Ascending aorta (tissue), 2 donors: ENCODE measurements at places on chromosomes 3 and 15.

GRCh38 chr15:73899197-73900094 is 26.1 kb downstream of the TBC1D21 start:
- H3K4me1 ChIP-seq, result peaks cover 20% of the 10 kb centered on the region
- H3K27ac ChIP-seq, result peak overlapping the region; percentile 60
- no peaks in the 10 kb centered on the region for H3K27me3 ChIP-seq
- no peak overlapping the region for H3K4me3 ChIP-seq
- DNase-seq, result no peak

DNA sequence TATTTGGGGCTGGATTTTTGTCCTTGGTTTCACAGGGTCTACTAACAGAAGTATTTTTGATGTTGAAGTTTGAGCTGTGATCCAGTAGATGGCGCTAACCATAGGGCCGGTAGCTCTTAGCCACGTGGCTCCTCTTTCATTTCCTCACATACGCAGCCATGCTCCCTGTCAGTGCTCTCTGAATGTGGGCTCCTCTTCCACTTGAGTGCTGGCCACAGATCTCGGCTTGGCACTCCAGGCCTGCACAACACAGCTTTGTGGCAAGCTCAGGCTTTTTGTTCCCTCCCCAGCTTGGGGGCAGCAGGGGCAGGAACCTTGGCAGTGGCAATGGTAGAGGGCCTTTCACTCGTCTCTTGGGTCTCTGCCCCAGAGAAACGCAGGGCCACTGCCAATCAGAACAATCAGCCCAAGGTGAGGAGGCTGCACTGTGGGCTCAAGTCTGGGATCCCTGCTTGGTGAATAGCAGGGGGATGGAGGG is 18.6 kb upstream of the DNAAF4 start:
- no peaks in the 10 kb centered on the region for H3K27me3 ChIP-seq
- H3K4me1 ChIP-seq, result no peaks in the 10 kb centered on the region
- H3K4me3 ChIP-seq, result no peak overlapping the region
- no peak overlapping the region for H3K27ac ChIP-seq

DNA sequence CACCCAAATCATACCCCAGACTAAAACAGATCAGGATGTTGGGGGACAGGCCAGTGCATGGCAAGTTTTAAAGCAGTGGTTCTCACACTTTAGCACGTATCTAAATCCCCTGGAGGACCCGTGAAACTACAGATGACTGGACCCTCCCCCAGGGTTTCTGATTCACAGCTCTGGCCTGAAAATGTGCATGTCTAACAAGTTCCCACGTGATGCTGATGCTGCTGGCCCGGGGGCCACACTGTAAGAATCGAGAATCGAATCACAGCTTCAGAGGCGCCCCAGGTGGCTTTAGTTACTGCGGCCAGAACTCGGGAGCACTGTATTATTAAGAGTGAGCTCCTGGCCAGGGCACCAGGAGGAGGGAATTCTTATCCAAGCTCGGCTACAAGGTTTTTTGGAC is 11.6 kb downstream of the ADAMTS17 start:
- no peaks in the 10 kb centered on the region for H3K27me3 ChIP-seq
- no peak overlapping the region for H3K27ac ChIP-seq
- DNase-seq, result no peak
- no peak overlapping the region for H3K4me3 ChIP-seq
- H3K4me1 ChIP-seq, result no peaks in the 10 kb centered on the region

GRCh38 chr3:66014056-66014455 is 24.7 kb downstream of the MAGI1 start:
- no peak for DNase-seq
- no peaks in the 10 kb centered on the region for H3K27me3 ChIP-seq
- no peaks in the 10 kb centered on the region for H3K36me3 ChIP-seq
- H3K27ac ChIP-seq, result no peak overlapping the region
- peaks cover 5% of the 10 kb centered on the region for H3K4me1 ChIP-seq
- H3K4me3 ChIP-seq, result no peak overlapping the region

GRCh38 chr3:38989917-38990510 is 61.7 kb downstream of the SCN11A start:
- H3K36me3 ChIP-seq, result no peaks in the 10 kb centered on the region
- no peaks in the 10 kb centered on the region for H3K4me1 ChIP-seq
- H3K4me3 ChIP-seq, result no peak overlapping the region
- no peak for DNase-seq
- no peak overlapping the region for H3K27ac ChIP-seq

DNA sequence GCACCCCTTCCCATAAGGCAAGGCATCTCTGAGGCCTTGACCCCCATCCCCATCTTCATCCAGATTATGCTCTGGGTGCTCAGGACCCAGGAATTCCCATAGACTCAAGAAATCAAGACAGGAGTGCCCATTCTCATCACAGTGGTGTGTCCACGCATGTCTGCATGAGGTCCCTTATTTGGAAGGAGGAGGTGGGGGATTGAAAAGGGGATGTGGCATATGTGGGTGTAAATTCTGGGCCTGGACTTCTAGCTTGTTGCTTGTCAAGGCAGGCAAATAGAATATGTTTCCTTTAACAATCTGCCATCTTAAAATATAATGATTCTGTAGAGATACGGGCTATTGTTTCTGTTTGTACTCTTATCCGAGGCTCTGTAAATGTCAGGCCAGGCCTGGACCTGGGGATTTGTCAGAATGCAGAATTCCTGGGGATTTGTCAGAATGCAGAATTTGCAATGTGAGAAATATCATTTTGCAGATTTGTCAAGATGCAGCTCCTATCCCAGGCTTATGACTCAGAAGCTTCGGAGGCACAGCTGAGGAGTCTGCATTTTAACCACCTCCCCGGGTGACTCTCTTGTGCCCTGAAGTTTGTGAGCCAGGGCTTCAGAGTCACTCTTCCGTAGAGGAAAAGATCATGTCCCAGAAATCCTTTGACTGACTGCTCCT is 157.8 kb downstream of the SV2B start:
- no peak overlapping the region for H3K27ac ChIP-seq
- no peaks in the 10 kb centered on the region for H3K4me1 ChIP-seq
- H3K27me3 ChIP-seq, result no peaks in the 10 kb centered on the region
- DNase-seq, result no peak

- no peak overlapping the region for H3K27ac ChIP-seq
- H3K27me3 ChIP-seq, result no peaks in the 10 kb centered on the region
- no peak for DNase-seq
- no peaks in the 10 kb centered on the region for H3K36me3 ChIP-seq
- no peaks in the 10 kb centered on the region for H3K4me1 ChIP-seq
These were observed 227.7 kb downstream of the TLE3 start for GRCh38 chr15:69869881-69870505.

- peaks cover 3% of the 10 kb centered on the region for H3K4me1 ChIP-seq
- peaks cover 35% of the 10 kb centered on the region for H3K36me3 ChIP-seq
- no peak overlapping the region for H3K27ac ChIP-seq
- H3K27me3 ChIP-seq, result no peaks in the 10 kb centered on the region
These were observed 7.2 kb downstream of the SPG11 start for GRCh38 chr15:44656298-44656697.

DNA sequence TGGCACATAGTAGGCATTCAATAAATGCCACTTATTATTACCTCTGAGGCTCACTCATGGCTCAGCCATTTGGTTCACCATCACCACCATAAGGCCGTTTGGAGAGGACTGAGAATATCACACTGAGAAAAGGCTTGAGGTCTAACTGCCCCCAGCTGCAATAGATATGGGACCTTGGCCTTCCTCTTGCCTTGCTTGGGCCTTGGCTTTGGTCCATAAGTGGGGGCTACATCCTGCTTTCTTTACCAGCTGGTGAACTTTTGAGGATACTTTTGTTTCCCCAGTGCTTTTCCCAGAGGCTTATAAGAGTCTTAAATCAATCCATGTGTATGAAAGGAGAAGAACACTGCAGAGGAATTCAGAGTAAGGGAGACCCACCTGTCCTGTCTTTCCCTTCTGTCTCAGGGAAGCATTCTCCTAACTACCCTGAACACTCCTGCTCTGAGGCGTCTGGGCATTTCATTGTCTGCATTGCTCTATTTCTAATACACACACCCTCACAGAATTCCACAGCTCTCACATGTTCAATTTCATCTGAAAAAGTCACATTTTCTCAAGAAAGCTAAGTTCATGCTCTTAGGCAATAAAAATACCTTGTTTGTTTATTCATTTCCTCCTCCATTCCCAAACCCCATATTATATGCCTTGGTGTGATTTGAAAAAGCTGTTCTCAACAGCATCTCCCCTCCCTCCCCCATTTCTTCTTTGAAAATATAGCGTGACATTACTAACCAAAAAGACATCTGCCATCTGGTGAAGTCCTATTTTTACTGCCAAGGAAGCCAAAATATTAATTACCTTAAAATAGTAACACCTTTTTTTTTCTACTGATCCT is 22.5 kb upstream of the KCNMB2 start:
- no peak overlapping the region for H3K4me3 ChIP-seq
- H3K4me1 ChIP-seq, result no peaks in the 10 kb centered on the region
- H3K27ac ChIP-seq, result no peak overlapping the region
- no peak for DNase-seq

DNA sequence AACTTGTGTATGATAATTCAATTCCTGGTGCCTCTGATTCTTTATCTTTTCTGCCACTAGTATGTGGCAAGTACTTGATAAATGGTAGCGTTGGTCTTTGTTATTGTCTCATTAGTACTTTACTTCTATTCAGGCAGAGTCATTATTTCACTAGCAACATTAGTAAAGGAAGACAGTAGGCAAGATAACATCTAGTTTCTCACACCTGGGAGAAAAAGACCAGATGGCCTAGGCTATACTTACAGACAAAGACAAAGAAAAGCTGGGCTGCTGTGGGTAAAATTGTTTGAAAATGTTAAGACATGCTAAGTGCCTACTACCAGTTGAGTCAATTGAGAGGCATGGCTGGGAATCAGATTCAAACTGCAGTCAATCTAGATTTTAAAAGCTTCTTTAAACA is 198.7 kb upstream of the CMC1 start:
- H3K27me3 ChIP-seq, result no peaks in the 10 kb centered on the region
- DNase-seq, result no peak
- H3K36me3 ChIP-seq, result no peaks in the 10 kb centered on the region
- H3K27ac ChIP-seq, result no peak overlapping the region

DNA sequence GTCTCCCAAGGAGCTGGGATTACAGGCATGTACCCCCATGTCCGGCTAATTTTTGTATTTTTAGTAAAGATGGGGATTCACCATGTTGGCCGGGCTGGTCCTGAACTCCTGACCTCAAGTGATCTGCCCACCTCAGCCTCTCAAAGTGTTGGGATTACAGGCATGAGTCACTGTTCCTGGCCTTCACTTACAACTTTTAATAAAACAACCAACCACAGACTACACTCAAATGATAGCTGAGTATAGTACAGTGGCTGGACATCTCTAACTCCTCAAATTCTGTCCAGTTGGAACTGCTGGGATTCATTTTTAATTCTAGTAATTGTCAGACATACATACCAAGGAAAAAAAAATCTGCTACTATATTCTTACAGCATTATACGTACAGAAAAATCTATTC is 71.0 kb downstream of the PBRM1 start:
- H3K27ac ChIP-seq, result no peak overlapping the region
- H3K27me3 ChIP-seq, result no peaks in the 10 kb centered on the region
- H3K36me3 ChIP-seq, result peaks cover 82% of the 10 kb centered on the region
- no peak overlapping the region for H3K4me3 ChIP-seq
- DNase-seq, result no peak

- peaks cover 21% of the 10 kb centered on the region for H3K36me3 ChIP-seq
- peak overlapping the region; percentile 61 for H3K27ac ChIP-seq
- DNase-seq, result peak; percentile 79
These were observed 35.4 kb downstream of the EHD4 start for GRCh38 chr15:41936649-41937567.

DNA sequence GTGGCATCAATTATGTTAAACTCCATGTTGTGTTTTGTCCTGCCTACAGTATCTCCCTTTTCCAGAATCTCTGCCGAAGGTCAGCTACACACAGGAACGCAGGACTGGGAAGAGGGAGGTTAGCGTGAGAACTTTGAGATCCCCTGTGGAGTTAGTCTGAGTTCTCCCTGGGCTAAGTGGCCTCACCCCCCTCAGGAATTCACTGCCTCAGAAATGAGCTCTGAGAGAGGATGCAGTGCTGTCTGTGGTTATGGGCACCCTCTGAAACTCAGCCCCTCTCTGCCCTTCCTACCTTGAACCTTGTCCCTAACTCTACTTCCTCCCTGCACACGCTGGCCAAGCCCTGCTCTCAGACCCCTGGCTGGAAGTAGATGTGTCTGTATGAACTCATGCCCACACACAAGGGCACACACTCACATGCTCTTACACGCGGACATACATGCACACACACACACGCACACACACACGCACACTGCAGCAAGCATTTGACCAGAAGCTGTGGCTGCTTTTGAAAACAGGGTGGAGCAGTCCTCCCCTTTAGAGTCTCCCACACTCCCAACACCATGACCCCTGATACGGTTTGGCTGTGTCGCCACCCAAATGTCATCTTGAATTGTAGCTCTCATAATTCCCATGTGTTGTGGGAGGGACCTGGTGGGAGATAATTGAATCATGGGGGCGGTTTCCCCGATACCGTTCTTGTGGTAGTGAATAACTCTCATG is 5.3 kb upstream of the VIPR1 start:
- H3K27me3 ChIP-seq, result no peaks in the 10 kb centered on the region
- H3K27ac ChIP-seq, result no peak overlapping the region
- H3K36me3 ChIP-seq, result no peaks in the 10 kb centered on the region
- no peak for DNase-seq
